Fibroblast of upper back skin (primary cell): ENCODE measurements at places on chromosomes 13 and 19.

DNA sequence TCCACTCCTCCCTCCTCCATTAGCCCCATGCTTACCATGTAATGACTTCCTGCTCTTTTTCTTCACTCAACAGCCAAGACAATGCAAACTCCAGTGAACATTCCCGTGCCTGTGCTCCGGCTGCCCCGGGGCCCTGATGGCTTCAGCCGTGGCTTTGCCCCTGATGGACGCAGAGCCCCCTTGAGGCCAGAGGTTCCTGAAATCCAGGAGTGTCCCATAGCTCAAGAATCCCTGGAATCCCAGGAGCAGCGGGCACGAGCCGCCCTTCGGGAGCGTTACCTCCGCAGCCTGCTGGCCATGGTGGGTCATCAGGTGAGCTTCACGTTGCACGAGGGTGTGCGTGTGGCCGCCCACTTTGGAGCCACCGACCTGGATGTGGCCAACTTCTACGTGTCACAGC lies 2.9 kb upstream of the PPP1R37 start:
- DNase-seq: no peak

DNA sequence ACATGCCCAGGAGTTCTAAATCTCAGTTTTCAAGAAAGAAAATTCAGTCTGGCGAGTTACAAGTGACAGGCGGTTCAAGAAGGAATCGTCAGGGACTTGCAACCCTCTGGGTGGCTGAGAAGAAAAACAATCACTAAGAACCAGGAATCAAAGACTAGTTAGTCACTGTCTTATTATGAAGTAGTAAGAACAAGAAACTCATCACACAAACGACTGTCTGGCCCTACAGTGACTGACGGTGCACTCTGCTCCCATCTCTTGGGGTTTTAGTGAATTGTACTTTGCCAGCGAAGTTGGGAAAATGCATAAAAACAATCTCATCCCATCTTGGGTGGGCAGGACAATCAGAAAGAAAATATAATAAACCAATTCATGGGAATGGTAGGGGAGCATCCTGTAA lies 63.7 kb upstream of the SACS start:
- peak; percentile 40 for DNase-seq

DNA sequence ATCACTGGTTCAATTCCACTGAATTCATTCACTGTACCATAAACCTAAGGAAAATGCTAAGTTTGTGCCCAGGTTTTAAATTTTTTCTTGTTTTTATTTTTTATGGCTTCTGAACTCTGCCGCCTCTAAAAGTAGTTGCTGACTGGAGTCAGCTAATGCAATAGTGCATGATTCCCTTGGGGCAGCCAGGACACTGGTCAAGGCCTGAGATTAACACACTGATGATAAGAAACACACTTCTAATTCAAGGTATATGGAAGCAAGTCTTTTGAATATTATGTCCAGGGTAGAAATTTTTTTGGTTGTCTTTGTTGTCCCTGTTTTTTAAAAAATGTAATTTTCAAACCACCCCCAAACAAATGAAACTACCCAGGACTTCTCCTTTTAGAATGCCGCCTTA lies 72.2 kb downstream of the CDADC1 start:
- DNase-seq: no peak

DNA sequence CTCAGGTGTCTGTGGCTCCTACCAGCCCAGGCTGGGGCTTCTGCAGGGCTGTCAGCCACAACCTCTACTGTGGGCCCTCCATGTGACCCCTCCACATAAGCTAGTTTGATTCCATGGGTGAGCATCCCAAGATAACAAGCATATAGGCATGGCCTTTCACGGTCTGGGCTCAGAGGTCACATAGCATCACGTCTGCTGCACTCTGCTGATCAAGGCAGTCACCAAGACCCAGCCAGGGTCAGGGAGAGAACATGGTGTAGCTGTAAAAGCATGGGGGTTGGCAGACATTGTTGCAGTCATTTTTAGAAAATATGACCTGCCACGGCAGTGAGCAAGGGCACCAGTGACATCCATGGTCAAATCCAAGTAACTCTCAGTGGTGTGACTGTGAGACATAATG lies 698.8 kb downstream of the UQCRFS1 start:
- DNase-seq: no peak

- peak; percentile 77 for DNase-seq
Measured at GRCh38 chr19:13155472-13156359, 5.5 kb downstream of the IER2 start.

DNA sequence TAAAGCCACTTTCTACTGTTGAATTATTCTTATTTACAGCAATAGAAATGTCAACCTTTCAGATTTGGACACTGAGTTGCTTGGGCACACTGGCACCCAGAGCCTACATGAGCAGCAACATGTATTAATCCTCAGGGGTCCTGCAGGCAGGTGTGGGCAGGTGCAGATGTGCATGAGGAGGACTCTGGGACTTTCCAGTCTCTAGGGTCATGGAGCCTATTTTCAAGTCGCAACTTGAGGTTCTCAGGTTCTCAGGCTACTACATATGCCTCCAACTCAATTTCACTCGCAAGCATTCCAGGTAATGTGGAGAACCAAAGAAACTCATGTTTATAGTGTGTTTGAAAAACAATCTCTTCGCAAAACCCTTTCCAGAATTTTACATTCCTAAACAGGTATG lies 73.2 kb downstream of the STARD13 start:
- DNase-seq: no peak

DNA sequence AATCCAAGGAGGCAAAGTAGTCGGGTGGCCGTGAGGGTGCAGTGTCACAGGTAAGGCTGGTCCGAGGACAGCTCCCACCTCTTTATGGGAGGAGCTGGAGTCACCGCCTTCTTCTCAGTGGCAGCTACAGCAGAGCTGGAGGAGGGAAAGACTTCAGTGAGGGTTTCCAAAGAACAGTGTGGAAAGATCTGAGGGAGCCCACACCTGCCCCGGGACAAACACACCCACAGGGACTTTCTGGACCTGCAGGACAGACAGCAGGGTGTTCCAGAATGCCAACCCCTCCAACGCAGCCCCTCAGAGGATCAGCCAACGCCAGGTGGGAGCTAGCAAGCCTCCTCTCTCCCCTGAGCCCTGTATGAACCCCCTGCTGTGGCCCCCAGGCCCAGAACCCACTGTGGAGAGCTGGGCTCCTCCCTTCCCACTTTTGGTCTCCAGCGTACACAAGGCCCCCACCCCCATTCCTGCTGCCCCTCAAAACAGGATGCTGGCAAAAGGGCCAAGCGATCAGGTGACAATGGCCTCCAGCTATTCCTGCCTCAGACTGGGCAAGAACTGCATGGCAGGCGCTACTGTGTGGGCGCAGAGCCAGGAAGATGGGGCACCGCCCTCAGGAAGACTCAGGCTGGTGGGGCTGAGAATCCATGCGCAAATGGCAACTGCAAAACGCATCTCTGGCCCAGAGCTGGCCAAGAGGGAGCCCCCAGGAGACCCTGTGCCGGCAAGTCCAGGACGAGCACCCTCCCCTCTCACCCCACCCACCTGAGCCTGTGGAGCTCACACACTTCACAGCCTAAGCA lies 3.5 kb upstream of the CD320 start:
- no peak for DNase-seq

DNA sequence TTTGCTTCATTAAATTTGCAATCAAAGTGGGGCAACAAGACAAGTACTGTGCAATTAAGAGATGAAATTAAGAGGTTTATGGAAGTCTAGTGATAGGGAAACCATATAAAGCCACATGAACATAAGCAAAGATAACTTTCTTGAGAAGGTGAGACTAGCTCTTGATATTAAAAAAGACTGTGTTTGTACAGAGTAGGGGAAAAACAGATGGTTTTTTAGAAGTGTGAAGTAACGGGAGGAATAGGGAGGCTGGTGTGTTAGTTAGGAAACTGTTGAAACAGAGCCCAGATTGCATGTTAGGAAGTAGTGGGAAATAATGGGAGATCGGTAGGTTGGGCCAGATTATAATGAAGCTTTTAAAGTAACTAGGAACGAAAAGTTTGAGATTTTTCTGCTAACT lies 149.8 kb upstream of the FREM2 start:
- DNase-seq: no peak

GRCh38 chr19:53826876-53827275 lies 2.8 kb upstream of the NLRP12 start:
- peak; percentile 63 for DNase-seq

DNA sequence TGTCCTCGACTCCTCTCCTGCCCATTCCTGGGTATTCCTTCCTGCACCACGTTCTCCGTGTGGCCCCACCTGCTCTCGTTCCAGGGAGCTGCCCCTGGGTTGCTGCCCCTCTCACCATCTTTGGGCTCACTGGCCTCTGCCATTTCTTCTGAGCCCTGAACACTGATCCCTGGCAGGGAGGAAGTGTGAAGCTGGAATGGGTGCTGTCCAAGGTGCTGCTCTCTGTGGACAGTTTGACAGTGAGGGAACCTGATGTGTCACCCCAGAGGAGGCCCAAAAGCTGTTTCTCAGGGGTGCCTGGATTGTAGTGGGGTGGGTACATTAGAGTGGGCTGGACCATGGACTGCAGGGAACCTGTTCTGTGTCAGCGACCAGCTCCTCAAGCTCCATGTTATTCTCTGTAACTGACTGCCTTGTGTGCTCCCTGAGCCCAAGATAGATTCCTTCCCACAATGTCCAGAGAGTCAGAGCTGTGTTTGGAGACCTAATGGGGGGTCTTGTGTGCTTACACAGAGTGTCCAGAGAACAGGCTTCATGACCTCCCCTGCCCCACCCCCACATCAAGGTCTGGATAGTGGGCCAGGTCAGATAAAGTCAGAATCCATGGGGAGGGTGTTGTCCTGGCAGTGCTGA lies 7.2 kb upstream of the CEACAM8 start:
- DNase-seq: peak; percentile 17

- DNase-seq: no peak
Measured at GRCh38 chr13:42633495-42633894, 59.5 kb downstream of the TNFSF11 start.

GRCh38 chr19:10078329-10078728 lies 7.8 kb upstream of the SHFL start:
- DNase-seq: no peak
